Stimulated activated CD4-positive, alpha-beta T cell treated with anti-CD3 and anti-CD28 coated beads, TNF-alpha, amount 100 ng/mL, for 24 hours (primary cell): ENCODE measurements at places on chromosomes 6 and 20.

GRCh38 chr6:69128411-69128810, 493.3 kb downstream of the ADGRB3 start:
- DNase-seq: no peak

DNA sequence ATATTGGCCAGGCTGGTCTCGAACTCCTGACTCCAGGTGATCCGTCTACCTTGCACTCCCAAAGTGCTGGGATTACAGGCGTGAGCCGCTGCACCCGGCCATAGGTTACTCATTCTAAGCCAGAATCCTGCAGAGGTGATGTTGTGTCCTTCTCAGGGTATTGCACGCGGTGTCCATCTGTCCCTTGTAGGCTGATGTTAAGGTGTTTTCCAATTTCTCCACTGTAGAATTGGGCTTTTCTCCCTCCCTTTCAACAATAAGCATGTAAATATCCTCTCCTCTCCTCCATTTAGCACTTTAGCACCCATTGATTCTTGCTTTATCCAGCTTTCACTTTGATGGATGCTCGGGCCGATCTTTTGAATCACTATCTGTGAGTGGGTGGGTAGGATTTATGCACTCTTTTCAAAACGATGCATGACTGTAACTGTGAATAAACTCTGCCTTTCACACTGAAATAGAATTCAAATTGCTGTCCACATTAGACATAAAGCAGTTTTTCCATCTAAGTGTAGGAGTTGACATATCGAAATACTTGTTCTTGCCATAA, 52.6 kb downstream of the ZBTB2 start:
- DNase-seq: no peak

DNA sequence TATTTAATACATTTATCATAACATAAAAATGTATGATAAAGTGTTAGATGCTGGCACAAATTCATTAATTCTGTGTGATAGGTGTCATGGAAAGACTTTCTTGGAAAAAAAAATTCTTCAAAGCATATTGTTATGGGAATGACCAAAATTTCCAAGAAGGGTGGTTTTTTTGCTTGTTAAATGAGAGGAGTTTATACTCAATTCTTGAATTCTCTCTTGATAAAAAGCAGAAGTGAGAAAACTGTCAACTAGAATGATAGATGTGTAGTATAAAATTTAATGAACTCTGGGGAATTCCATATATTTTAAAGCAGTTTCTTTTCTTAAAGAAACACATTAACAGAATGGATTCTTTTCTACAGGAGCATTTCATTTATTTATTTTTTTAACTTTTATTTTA, 62.0 kb upstream of the SNAP91 start:
- DNase-seq: no peak

GRCh38 chr6:75852721-75853120, 103.7 kb downstream of the MYO6 start:
- DNase-seq: no peak

GRCh38 chr20:2253256-2253655, 42.5 kb upstream of the TGM3 start:
- no peak for DNase-seq

DNA sequence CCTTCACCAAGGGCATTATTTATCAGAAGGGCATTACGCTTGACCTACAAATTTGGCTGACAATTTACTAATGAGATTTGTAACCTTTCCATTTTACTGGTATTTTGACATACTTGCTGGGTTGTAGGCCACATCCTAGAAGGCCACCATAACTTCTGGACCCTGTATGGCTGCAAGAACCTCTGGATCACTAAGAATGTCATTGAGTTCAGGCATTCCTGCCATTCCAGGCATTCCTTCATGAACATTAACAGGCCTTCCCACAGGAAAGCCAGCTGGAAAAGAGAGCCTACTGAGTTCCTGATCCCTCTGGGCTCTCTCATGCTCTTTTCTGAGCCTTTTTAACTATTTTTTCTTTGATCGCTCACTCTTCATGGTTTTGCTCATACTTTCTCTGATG, 28.4 kb upstream of the SLC35A1 start:
- DNase-seq: no peak

GRCh38 chr6:26394289-26394688, 7.8 kb upstream of the BTN3A1 start:
- DNase-seq: no peak

- no peak for DNase-seq
Observed at GRCh38 chr20:53917145-53918019, 153.0 kb downstream of the BCAS1 start.

GRCh38 chr20:957544-957943, 41.4 kb upstream of the ANGPT4 start:
- no peak for DNase-seq

DNA sequence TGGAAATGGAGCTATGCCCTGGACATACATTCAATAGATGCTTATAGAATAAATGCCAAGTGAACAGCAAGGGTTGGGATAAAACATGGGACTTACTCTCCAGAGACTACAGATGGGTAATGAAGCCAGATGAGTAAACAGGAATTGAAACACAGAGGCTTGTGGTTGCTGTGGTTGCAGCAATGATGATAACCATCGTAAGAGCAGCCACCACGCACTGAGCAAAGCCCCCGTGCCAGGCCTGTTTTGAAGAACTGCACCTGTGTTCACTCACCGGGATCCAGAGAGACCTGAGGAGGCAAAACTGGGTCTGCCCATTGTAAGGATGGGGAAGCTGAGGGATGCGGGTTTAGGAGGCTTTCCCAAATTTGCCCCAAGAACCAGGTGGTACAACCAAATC, 431.1 kb upstream of the CDH4 start:
- DNase-seq: no peak

DNA sequence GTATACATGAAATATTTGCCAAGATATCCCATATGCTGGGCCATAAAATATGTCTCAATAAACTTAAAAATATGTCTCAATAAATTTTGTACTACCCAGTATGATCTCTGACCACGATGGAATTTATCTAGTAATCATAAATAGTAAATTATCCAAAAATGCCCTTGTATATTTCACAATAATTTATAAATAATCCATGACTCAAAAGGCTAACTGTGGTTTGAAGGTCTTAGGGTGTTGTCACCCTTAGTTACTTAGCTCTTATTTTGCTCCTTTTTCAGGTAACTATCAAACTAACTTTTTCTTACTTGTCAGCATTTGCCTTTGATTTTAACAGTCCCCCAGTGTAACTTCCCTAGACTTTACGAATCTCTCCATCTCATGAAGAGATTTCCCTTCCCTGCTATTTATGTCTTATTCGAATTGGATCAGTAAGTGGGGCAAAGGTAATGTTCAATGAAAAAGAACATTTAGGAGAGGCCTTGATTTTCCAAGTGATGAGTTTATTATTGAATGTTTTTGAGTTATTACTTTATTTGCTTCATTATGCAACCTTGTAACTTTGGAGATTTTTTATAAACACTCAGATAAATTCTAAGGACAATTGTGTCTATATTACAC, 109.0 kb upstream of the THBS2 start:
- no peak for DNase-seq

DNA sequence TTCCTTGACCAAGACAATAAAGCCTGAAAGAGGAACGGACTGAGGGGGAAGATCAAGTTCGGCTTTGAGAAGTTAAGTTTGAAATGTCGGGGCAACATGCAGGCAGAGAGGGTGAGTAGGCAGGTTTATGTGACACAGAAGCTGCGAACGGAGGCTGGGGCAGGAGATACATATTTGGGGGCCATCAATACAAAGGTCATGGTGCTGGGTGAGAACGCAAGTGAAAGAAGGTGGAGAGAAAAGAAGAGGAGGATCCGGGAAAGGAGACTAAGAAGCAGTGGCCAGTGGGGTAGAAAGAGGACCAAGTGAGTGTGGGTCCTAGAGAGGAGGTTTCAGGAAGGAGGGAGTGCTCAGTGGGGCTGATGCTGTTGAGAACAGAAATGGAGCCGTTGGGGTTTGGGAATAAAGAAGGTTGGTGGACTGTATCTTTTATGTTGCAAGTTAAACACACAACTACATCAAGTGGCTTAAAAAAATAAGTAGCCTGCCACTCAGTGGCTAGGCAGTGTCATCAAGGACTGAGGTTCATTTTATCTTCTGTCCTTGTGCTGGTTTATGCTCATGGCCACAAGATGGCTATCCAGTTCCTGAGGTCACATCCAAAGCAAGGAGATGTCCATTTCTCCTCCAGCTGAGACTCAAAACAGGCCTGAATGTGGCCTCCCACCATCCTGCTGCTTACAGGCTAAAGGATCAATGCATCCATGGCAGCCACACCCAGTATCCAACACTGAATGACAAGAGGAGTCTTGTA, 1.7 kb upstream of the BLCAP start:
- no peak for DNase-seq

DNA sequence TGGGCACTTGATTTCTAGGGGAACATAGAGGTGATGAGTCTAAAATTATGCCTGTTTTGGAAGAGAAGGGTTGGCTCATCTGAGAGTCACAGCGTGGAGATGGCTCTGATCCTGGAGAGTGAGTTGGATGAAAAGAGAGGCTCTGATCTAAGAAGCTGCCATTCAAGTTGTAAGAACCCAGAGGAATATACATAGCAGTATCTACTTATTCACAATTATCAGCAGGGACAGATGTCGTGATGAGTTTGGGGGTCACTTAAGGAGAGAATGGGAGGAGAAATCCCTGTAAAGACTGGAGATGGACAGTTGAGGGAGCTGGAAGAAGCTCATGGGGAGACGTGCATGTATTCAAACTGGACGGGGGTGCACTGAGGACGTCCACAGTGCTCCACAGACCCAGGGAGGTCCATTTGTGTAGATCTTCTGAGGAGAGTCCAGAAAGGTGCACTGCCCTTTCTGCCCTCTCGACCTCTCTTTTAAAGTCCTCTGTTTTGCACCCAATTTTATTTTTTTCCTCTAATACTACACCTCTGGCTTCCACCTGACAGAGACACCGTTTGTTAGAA, 124.7 kb upstream of the SSTR4 start:
- DNase-seq: no peak

GRCh38 chr20:9574181-9574580, 59.8 kb downstream of the LAMP5 start:
- no peak for DNase-seq

DNA sequence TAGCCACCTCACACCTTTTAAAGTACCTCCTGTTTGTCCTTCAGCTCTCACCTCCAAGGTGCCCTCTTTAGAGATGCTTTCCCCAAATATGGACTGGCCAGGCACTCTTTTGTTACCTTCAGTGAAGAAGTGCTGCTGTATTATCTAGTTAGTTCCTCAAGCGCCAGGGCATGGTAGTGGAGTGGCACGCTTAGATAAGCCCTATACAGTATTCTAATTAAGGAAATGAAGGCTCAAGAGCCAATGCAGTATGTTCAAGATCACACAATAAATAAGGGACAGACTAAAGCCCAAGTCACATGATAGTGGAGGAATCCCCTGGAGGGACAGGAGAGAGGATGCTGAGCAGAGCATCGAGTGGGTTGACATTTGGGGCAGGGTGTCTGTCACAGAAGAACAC, 28.5 kb upstream of the GFOD1 start:
- DNase-seq: no peak

GRCh38 chr6:90497411-90497810, 89.5 kb downstream of the MAP3K7 start:
- no peak for DNase-seq

DNA sequence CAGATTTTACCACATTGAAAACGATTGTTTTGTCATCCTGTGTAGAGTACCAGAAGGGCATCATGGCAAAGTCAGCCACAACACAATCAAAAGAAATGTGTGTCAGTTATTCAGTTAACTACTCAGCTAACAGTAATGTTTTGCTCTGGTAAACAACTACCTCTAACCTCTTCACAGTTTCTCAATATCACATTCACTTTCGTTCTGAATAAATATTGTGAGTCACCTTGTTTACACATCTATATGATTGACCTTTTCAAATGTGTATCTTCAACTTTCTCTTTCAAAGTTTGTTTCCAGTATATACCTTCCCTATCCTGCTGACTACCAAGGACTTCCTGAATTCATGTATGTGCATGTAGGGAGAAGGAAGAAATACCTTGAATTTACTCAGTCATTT, 216.6 kb upstream of the UFL1 start:
- DNase-seq: no peak

- DNase-seq: no peak
Observed at GRCh38 chr6:121354764-121355163, 20.5 kb upstream of the TBC1D32 start.

DNA sequence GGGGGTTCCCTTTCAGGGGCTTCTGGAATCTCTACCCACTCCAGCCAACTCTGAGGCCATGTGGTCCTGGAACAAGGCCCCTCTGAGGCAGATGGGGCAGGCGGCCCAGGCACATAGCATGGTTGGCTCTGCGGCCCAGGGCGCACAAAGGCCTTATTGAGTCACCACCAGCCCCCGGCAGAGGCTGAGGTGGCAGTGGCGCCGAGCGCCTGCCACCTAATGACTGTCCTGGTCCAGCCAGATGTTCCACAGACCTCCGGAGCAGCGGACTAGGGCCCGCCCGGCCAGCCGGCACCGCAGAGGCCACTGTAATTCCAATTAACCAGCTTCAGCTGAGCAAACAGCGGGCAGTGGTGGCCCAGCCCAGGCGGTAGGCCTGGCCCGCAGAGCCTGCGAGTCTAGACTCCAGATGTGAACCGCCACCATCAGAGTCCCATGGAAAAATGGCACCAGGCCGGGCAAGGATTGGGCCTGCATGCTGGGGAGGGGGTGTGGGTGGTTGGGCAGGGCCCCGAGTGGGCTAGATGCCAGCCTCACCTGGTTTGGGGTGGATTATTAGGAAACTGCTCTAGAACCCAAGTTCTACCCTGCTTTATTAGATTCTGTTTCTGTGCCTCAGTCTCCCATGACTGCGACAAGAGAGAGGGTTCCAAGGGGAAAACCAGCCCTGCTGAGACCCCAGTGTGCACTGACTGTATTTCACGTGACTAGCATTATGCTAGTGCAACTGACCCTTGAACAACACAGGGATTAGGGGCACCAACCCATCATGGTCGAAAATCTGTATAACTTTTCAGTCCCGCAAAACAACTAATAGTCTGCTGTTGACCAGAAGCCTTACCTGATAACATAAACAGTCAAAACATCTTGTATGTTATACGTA, 34.1 kb upstream of the ID1 start:
- DNase-seq: no peak

GRCh38 chr6:31883676-31884075, 4.9 kb upstream of the SLC44A4 start:
- DNase-seq: no peak

GRCh38 chr6:13397359-13398068, 69.2 kb upstream of the TBC1D7 start:
- no peak for DNase-seq

DNA sequence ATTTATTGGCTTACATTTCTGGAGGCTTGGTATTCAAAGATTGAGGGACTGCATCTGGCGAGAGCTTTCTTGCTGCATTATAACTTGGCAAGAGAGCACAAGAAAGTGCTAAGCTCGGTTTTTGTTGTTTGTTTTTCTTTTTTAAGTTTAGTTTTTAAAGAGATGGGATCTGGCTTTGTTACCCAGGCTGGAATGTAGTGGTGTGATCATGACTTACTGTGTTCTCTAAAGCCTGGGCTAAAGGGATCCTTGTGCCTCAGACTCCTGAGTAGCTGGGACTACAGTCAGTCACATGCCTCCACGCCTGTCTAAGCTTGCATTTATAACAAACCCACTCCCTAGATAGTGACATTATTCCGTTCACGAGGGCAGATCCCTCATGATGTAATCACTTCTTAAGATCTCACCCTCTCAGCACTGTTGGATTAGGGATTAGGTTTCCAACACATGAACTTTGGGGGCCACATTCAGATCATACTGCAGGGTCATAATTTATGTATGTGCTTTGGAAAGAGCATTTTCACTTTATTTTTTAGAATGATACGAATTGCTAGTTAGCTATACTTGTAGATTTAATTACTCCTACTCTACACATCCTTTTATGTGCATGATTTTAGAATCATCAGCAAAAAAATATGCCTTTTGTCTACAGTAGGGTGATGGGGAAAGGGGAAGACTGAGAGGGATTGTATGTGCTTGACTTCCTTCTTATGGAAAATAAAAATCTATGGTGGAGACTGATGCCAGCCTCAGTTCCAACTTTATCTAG, 167.8 kb downstream of the JARID2 start:
- no peak for DNase-seq
